Activated CD4-positive, alpha-beta T cell treated with anti-CD3 and anti-CD28 coated beads, Interleukin-10, Interleukin-2, amounts not matched to agents 100 ng/mL and 50 ng/mL, durations not matched to agents 16 hours and 8 hours (primary cell): ENCODE measurements at places on chromosomes 7 and 10.

DNA sequence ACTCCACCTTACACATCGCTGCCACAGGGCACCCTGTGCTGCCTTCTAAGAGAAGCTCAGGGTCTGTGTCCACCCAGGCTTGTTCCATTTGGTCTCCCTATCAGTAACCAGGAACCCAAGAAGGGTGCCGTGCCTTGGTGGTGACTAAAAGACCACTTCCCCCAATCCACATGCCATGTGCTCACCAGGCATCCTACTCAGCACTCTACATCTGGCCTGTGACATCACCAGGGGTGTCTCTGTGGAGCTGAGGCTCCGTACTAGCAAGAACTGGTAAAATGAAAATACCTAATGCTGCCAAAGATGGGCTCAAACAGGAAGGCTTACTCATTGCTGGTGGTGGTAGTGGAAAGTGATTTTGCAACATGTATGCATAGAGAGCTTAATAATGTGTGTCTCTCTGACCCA is 19.0 kb upstream of the C10orf71 start:
- peak; percentile 77 for DNase-seq

GRCh38 chr10:34524369-34525091 is 290.6 kb downstream of the PARD3 start:
- no peak for DNase-seq

GRCh38 chr7:11843113-11843765 is 11.2 kb upstream of the THSD7A start:
- DNase-seq, result no peak

DNA sequence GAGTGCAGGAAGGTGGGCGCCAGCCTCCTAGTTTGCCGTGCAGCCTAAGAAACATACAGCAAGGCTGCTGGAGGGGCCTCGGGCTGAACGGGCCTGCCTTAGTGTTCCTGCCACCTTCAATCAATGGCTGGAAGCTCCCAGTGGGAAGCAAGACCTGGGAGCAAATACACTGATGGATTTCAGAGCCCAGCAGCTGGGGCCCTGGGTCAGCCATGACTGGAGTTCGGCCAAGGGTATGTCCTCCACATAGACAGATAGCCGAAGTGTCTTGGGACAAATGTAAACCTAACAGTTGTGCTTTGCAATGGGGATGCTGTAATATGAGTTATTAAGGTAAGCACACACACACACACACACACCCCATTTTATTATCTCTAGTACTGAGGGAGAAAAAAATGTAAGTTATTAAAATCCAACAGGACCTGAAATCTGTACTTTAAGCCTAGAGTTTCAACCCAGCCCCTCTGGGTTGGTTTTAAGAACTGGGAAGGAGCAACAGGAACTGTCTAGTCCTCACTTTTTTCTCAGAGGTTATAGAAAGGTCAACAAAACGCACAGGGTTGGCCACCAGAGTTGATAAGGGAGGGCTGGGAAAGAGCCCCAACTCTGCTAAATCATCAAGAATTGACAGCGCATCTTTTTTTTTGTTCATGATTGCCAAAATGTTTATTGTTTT is 50.0 kb upstream of the CELF2 start:
- no peak for DNase-seq

GRCh38 chr10:6543431-6544005 is 36.6 kb downstream of the PRKCQ start:
- peak; percentile 91 for DNase-seq

- DNase-seq, result peak; percentile 26
Measured at GRCh38 chr10:47261121-47261520, 38.9 kb upstream of the GDF10 start.

DNA sequence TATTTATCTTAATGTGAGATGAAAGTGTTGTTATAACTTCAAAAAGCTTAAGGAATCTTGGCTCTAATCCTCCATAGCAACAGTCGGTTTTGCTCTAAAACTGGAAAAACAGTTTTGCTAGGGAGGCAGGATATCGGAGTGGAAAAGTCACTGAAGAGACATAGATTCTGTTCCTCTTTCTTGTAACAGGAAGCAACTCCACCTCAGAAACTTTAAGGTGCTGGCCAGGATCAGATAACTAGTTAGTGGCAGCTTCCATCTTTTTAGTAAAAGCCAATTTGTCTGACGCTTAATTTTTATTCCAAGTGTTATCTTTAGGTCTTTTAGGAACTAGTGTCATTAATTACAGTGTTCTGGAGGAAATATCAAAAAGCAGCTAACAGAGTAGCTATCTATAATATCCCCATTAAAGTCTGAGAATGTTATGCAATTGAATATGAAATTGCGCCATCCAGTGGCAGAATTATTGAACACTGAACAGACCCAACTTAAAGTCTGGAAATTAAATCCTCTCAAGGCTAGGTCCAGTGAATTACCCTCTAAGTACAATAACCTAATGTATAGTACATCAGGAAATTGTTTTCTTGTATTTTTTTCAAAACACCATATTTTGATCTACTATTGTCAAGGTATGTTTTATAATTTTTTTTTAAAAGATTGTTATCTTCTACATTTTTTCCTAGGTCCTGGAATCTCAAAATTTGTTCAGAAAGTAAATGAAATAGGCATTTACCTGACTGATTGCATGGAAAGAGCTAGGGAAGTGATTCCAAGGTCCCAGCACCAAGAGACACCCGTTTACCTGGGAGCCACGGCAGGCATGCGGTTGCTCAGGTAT is 65.9 kb upstream of the CC2D2B start:
- peak; percentile 69 for DNase-seq
